ENCODE measurements at places on chromosomes 3 and 15.

- DNase-seq: no peak
Measured at GRCh38 chr3:56415652-56416051, 52.6 kb downstream of the ERC2 start.

DNA sequence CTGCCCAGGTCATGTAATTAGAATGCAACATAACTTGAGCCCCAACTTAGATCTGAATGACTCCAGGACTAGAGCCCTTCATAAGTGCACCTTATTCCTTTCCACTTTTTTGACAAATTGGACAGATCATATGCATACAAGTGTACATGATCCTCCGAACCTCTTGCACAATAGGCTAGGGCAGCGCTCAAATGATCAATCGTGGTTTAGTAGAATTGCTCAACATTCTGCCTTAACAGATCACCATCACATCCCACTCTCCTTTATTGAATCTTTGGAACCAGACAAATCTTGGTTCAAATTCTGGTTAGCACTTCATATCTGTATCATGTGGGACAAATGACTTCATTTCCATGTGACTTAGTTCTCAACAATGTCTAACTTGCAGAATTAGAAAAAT, 106.8 kb upstream of the CDIN1 start:
- no peak for DNase-seq

DNA sequence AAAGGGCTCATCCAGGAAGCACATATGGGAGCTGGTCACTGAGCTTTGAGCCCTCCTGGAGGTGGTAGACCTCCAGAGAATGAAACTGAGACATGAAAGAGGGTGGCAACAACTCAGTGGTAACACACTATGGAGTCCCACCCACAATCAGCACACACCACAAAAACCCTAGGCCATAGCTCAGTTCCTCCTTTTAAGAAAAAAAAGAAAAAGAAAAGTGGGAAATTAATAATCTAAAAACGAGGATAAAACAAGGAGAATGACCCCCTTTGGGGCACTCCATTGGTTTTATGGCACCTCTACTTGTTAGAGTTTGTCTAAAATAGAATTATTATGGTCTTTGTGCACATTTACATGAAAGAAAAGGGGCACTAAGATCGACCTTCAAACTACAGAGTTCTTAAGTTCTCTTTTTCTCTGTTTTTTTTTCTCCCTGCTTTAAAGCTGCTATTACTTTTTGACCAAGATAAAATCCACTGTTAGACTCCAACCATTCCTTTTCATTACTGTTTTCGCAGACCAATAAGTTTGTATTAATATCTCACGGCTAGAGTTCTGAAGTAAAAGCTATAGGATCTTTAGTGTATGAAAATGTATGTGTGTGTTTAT, 40.2 kb upstream of the ZBTB20 start:
- no peak for DNase-seq

- peak; percentile 51 for DNase-seq
Measured at GRCh38 chr15:66948294-66948693, 117.1 kb upstream of the SMAD3 start.

GRCh38 chr3:195101001-195101583, 169.9 kb downstream of the XXYLT1 start:
- no peak for DNase-seq

DNA sequence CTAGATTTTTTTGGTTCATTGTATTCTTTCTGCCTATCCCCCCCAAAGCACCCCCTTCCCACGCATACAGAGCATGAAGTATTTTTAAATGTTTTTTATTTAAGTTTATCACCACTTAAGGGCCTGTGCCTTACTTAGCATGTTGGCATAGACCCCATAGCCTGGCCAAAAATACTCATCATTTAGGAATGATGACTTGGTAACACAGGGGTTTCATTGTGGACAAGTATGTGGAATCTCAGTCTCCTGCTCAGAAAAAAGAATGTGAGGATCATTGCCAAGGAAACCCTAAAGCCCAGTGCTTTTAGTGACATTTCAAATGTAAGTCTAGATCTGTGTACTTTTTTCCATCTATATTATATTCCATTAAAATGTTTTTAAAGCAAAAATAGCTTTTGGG, 146.3 kb downstream of the ALCAM start:
- DNase-seq: peak; percentile 52

DNA sequence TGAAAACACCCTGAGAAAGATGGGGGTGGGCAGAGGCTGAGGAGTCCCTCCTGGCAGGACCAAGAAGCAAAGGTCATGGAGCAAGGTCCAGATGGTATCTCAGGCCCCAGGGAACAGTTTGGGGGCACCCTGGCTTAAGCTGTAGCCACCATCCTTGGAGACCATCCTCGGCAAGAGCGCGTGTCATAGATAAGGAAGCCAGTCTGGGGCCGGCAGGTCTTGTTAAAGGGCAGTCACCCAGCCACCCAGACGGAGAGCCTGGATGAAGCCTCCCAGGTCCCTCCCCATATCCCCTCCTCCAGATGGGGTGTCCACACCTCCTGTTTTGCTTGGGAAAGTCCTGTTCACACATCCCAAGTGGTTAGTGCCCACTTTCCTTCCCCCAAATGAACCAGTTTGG, 191.1 kb downstream of the KLF13 start:
- DNase-seq: no peak
